Sigmoid colon (tissue), 7 donors: ENCODE measurements at places on chromosomes 12 and 14.
A peak's percentile ranks its signal among the peaks of the same experiment; 100 is the strongest.

GRCh38 chr12:92641291-92641690 is 61.5 kb upstream of the PLEKHG7 start:
- DNase-seq, result no peak

GRCh38 chr12:45909041-45909713 is 81.2 kb downstream of the SCAF11 start:
- DNase-seq, result no peak

DNA sequence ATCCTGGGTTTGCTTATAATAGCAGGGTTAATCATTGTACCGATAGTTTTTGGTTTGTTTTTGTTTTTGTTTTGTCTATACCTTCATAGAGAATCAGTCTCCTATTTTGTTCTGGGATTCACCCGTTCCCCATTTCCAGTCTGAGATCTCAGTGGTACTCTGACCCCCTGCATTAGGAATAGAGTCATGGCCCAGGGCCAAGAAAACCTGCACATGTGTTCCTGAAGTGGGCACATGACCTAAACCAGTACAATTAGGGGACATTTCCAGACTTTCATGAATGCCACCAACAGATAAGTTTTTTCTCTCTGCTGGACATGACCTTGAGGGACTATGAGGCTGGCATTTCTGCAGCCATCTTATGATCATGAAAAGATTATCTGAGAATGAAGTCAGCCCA is 52.5 kb downstream of the MRPL42 start:
- no peak for DNase-seq

DNA sequence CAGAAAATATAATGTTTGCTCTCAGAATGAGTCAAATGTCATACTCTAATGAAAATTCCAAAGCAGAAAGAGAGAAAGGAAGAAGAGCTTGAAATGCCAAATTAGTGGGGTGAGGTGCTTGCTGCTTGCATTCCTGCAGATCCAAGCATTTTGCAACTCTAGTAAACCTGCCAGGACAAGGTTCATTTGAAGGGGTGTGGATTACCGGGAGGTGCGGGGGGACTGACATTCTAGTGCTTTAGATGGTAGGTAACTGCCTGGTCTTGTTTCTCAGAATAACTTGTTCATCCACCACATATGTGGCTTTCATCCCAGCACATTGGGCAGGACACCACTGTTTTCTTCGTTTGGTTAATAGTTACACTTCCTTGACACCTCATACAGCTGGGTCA is 144.4 kb downstream of the AKAP6 start:
- peak; percentile 78 for DNase-seq

DNA sequence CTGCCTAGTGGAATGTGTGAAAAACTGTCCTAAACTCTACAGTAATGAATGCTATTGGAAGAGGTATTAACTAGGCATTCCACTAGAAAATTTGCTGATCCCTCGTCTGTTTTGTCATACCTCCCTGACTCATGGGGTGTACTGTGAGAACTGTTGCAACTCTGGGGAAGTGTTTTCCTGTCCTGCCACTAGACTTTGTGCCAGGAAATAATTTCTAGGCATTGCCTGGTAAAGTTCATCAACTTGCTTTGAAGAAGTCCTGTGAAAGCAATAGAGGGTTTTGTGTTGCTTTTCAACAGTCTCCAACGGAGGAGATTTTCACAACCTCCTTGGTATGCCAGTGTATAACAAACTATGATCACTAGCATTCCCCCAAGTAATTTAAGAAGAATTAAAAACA is 139.9 kb downstream of the AKAP6 start:
- no peak for DNase-seq

DNA sequence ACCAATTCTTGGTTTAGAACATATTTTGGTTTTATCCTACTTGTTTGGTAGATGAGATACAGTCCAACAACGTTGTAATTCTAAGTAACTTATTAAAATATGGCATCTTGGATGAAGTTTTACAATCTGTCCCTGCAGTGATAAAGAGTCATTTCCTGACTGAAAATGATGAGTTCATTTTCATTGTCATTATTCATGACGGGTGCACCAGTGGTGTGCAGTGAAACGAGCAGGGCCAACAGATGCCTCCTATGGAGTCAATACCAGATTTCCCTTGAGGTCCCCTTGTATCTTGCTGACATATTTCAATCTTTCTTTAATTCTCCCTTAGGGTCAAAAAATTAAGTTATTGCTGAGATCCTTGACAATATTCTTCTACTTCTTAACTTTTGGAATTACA is 438.5 kb downstream of the LRIG3 start:
- DNase-seq, result no peak
